ENCODE measurements at places on chromosomes 2 and 18.

- DNase-seq = no peak
Observed at GRCh38 chr2:157227592-157227991, 29.9 kb upstream of the GALNT5 start.

DNA sequence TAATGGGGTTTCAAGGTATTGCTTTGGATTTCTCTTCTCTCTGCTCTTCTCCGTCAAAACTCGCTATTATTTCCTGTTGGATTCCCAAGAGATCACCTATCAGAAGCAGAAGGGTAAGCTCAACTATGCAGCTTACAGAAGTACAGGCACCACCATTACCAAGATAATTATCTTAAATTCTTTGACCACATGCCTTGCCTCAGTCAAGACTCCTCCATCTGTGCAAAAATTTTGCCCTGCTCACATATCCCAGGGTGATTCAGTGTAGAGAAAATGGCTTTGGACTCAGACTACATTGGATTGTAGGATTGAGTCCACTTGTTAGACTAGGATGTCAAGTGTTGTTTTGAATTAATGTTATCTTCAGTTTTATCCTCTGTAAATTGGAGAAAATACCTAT, 698.7 kb downstream of the TDRD15 start:
- no peak for DNase-seq

DNA sequence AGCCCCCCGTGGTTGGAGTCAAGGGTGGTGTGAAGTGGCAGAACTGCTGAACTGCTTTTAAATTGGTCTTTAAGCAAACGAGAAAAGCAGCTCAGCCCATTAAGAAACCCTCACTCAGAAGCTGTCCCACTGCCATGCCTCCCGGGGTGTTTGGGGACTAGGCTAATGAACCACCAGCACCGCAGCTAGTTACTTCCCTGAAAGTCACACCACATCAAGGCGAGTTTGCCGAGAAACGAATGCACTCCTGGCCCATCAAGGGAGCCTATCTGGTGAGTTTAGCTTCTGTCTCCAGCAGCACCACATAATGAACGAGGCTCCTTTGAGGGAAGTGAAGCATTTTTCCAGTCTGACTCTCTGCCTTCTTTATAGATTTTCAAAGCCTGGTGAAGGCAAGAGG, 14.6 kb upstream of the ALK start:
- DNase-seq = no peak

GRCh38 chr2:237068005-237068576, 17.6 kb upstream of the COPS8 start:
- DNase-seq = no peak

All from epithelial cell of prostate (primary cell).